NCI-H1105 (cell line): ENCODE measurements at places on chromosomes 5 and 9.

GRCh38 chr5:6675784-6676491 lies 37.3 kb upstream of the TENT4A start:
- DNase-seq = no peak

DNA sequence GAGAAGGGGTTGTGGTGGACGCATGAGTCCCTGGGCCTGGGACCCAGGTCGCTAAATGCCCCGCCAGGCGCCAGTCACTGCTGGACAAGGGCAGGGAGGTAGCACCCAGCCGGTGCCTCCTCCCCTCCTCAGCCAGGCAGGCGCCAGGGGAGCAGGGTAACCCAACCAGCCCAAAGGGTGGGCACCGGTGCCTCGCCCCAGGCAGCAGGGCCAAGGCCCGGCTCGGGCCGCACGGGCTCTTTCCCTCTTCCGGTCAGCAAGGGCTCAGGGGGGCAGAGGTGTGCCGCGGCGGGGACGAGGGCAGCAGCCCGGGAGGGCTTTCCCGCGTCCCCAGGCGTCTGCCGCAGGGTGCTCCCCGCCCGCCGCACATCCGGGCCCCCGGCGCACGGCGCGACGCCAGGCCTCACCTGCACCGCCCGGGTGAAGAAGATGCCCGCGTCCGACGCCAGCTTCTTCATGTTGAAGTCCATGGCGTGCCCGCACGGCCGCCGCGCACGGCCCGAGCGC lies 393 bp downstream of the SH3GLB2 start:
- DNase-seq = peak; percentile 50

DNA sequence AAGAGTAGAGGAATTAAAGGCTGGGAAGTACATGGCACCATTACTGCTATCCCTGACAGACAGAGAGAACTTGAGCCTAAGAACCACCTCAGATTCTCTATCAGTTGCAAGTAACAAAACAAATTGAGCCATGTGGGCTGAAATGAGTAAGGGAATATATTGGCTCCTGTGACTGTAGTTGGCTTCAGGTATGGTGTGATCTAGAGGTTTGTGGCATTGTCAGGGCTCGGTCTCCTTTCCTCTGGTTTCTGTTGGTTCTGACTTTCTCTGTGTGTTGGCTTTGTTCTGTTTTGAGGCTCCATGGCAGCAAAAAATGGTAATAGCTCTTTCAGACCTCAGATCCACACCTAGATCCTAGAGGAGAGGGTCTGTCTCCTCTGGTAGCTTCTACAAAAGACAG lies 5.7 kb downstream of the GALNT10 start:
- DNase-seq = no peak

- no peak for DNase-seq
Observed at GRCh38 chr5:168443950-168444700, 42.1 kb upstream of the RARS1 start.

- no peak for DNase-seq
Observed at GRCh38 chr9:133327834-133328484, 8.0 kb downstream of the SURF6 start.

- DNase-seq = no peak
Observed at GRCh38 chr5:11258001-11258400, 497.0 kb upstream of the DAP start.

DNA sequence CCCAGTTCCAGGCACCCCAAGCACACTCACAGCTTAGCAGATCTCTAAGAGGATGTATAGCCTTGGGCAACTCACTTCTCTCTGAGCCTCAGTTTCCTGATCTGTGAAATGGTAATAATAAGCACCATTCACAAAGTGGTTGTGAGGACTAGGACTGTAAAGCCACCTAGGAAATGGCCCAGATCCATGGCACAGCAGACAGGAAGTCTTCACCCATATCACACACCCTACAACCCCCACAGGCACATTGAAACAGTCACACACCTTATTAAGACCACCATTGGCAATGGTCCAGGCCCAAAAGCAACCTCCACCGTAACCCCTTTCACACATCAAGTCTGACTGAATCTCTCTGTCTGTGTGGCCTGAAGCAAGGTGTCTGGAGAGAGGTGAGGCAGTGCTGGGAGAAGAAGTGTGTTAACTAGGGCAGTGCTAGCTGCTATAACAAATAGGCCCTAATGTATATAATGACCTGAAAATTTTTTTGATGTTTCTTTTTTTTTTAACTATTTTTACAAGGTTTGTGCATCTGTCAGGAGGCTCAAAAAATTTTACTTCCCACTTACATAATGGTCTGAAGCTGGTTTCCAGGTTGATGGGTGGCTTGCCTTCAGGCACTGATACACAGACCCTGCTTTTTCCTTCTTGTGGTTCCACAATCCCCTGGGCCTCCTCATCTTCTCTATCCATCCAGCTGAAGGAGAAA lies 2.4 kb upstream of the RGS14 start:
- DNase-seq = no peak
